Dermis microvascular lymphatic vessel endothelial cell (primary cell): ENCODE measurements at places on chromosomes 3 and 15. TPM values are rescaled to one million over a fixed set of nuclear protein-coding genes. Genes with fewer than 3 reads are reported as not detected.

Gene CACNA1D
- total RNA-seq = not detected in 2 replicates

Gene CLDN16
- not detected in 2 replicates for total RNA-seq

Gene ITIH1
- not detected in 2 replicates for total RNA-seq

Gene C3orf22
- not detected in 2 replicates for total RNA-seq

Gene GOLGA6L10
- total RNA-seq = under 0.01 and 0.51 TPM in 2 replicates

Gene SCAMP2
- 12.3 and 24.3 TPM in 2 replicates for total RNA-seq

GRCh38 chr3:60884005-60884404 is 367.2 kb downstream of the FHIT start:
- no peak for DNase-seq

DNA sequence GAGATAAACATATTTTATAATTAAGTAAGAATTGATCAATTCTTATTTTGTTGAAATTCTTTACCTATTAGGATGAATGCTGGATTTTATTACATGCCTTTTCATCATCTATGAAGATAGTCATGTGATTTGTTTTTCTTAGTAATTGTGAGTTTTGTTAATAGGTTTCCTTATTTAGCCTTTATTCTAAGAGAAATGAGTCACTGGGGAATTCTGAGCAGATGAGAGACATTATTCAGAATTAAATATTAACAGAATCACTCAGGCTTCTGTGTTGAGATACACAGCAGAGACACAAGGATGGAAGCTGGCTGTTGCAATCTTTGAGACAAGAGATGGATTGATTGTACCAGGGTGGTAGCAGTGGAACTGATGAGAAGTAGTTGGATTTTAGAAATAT is 7.4 kb upstream of the ANO10 start:
- no peak for DNase-seq

GRCh38 chr3:100781301-100781700 is 72.0 kb downstream of the TFG start:
- DNase-seq = no peak

- DNase-seq = no peak
Observed at GRCh38 chr15:83430441-83430840, 16.7 kb upstream of the SH3GL3 start.

DNA sequence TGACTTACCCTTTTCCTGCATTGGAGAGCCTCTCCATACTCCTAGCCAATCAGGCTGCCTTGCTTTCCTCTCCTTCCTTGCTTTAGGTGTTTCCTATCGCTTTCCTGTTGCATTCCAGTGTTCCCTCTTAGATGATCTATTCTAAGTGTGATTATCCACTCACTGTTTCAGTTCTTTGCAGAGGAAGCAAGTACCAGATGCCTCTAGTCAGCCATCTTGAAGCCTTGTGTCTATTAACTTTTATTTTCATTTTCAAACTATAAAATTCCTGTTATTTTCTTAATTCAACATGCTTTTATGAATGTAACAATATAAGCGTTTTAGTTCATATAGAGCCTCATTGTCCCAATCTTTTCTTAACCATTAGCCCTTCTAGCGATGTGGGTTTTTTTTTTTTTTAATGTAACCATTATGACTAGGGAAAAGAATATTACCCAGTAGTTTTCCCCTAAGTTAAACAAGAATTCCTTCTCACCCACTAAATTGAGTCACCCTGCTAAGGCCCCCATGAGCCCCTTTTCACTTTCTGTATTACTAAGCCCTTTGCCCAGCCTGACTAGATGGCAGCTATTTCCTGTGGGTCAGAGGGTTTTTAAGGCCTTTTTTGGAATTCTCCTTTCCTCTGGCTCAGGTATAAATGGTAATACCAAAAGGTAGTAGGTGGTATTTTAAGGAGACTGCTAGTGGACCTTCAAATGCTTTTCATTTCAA is 229.4 kb upstream of the CTNNB1 start:
- no peak for DNase-seq

DNA sequence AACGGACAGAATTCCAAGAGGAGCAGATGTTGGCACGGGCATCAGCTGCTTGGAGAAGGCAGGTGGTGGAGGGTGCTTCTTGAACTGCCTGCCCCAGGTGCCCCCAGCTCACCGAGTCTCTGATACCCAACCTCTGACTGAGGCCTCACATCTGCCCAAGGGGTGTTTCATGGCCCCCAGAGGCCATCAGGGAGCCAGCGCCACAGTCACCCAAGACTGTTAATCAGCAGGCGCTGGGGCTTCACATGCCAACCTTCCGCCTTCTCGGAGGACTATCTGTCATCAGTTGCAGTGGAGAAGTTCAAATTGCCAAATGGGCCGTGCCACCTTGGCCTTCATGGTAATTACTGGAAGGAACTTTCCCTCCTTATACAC is 61.9 kb upstream of the SLC6A1 start:
- no peak for DNase-seq

DNA sequence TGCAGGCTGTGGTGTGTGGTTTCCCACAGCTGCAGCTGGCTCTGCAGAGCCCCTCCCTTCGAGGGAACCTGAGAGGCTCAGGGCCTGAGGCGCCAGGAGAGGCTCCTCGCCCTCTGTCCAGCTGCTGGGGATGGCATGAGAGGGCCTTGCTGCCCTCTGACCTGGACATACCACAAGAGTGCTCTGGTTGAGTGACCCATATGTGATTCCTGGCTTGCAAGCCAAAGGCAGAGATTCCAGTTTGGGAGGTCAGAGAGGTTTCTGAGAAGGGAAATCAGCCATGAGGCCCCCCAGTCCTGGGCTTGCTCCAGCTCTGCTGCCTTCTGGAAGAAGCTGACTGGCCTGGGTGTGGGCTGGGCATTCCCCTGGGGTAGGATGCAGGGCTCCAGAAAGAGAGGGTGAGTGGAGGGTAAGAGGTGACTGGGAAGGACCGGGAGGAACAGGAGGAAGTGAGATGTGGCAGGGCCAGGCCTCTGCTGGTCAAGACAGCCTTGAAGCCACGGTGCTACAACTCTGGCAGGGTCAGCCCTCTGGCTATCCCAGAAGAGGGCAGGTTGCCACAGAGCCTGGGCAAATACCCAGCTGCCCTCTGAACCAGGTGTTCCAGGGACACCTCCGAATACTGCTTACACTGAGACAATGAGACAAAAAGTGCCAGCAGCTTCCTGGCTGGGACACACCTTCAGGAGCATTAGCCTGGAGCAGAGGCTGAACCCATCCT is 16.0 kb upstream of the SRP14 start:
- DNase-seq = no peak

DNA sequence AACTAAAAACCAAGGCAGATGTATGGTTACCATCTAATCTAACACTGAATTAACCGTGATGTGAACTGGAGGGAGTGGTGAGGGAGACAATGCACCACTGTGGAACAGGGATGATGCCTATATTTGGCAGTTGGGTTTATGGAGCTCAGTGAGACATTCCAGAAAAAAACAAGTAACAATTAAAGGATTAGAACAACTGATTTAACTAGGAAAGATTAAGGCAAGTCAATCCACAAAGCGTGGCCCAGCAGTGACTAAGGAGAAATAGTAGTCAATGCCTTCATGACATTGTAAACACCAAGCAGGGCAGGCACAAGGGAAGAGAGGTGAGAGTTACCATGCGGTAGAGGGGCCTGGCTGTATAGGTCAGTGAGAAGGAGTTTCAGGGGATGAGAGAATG is 38.1 kb downstream of the CHAC1 start:
- no peak for DNase-seq

GRCh38 chr3:172102123-172102882 is 62.9 kb downstream of the FNDC3B start:
- DNase-seq = no peak

DNA sequence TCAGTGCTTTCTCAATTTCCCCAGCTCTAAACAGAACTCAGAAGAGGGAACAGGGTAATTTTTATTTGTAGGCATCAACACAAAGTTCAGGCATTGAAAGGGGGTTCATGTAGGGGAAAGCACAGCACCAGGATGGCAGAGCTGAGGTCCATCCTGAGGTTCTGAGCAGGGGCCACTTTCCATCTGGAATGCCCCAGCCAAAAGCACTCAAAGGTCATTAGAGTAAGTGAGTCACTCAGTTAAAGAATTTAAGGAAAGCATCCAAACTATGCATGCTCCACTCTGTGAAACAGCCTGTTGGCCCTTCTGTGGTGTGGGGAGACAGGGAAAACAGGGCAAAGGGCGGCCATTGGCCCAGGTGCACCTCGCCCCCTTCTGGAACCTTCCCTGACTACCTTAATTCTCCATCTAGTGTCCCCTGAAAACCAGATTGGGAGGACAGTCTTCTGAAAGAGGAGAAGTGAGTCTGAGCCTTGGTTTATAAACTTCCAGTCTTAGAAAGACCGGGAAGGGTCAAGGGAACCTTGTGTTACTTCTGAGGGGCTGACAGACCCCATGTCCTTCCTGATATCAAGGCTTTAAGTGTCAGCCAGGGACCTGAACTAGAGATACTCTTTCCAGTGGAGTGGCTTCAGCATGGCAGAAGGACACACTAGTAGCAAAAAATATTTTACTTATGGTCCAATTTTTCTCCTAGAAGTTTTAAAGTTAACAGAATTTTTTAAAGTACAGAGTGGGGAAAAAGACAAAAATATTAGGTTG is 133.3 kb downstream of the MYLK start:
- peak; percentile 20 for DNase-seq

DNA sequence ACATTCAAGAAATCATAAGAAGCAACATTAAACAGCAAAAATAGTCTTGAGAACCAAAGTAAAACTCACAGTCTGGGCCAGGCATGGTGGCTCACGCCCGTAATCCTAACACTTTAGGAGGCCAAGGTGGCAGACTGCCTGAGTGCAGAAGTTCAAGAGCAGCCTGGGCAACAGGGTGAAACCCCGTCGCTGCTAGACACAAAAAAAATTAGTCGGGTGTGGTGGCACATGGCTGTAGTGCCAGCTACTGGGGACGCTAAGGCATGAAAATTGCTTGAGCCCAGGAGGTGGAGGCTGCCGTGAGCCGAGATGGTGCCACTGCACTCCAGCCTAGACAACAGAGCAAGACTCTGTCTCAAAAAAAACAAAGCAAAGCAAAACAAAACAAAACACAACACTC is 117.7 kb upstream of the GOLGA6L6 start:
- no peak for DNase-seq

DNA sequence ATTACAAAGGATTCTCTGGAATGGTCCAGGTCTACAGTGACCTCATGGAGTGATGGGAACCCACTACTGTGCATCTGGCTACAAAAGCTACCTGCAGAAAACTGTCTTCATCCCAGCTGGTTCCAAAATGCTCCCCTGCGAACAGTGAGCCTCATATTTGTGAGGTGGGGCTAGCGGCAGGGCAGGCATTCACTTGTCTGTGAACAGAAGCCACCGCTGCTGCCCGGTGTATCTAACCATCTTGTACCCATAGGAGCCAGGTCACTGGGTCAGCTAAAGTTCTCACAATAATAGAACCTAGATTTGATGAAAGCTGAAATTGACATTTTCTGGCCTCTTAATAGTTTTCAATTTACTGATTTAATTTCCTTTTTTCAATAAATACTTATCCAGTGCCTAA is 150.7 kb downstream of the KLF13 start:
- DNase-seq = no peak

GRCh38 chr3:31942446-31942845 is 38.6 kb downstream of the OSBPL10 start:
- no peak for DNase-seq

DNA sequence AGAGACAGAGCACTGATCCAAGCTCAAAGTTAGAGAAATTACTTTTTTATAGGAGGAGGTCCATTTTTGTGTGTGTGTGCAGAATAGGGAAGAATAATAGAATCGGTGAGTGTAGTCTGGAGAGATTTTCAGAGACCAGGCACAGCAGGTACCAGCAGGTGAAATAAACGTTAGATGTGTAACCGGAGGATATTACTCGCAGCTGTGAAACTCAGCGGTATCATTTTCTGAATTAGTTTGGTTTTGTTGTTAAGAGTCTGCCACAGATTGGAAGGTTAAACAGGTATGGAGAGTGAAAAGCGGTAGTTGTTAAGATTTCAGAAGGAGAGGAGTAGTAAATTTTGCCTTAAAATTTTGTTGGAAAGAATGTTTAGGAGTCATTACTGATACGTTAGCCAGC is 69.9 kb downstream of the RGMA start:
- no peak for DNase-seq

DNA sequence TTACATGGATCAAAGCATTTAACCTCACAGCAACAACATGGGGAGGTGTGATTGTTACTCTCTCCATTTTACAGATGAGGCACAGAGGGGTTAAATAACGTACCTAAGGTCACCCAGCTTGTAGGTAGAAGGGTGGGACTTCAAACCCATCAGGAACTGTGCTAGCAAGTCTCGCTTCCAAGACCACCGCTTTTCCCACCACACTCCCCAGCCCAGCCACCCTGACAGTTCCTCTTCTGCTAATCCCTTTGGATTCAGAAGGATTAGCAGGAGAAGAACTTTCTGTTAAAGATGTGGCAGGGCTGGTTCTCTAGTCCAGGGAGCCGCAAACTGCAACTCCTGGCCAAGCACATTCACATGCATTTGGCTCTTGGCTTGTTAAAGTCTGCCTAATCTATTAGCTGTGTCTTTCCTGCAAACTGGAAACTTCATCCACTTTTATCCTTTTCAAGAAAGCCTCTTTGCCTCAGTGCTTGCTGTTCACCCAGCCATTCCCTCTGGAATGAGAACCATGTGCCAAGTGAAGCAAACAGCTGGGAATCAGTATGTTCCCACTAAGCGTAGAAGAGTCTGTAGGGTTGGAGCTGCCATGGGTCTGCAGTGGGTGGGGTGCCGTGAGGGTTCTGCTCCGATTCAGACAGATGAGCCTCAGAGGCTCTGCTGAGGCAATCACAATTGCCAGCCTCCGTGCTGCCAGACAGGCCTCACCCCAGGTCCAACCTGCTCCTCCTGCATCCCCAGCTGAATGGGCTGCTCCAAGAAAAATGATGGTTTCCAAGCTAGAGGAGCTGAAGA is 44.6 kb downstream of the POMGNT2 start:
- no peak for DNase-seq

DNA sequence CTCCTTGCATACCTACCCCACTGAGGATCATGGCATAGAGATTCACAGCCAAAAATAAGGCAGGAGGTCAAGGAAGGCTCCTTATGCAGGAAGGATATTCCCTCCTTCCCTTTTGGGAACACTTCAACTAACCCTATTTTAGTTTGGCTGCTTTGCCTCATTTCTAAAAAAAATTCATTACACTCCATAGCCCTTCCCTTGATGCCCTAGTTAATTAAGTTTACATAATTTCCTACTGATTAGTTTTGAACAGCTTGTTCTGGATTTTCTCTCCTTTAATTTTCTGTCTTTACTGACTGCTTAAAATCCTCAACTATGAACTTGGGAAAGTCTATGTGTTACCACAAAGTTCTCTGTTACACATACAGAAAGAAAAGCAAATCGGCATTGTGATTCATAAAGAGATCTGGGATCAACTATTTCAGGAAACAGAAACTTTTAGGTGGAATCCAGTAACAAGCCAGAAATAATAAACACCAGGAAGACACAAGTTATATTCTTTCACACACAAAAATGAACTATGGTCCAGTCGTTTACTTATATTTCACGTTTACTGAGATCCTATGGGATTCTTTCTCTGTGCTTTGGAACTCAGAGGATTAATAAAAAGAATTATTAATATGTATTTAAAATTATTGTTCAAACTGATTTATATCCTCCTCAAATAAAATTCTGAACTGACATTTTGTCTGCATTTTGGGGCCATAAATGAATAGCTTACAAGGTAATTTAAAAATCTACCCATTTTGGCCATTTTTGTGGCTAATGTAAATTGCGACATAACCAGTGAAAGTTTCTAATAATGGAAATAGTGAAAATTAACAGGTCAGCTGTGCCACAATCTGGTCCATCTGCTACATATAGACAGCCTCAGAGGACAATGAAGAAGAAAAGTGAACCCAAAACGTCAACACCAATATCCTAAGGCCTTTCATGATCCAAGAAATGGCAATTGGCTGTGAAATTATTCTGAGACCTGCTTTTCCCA is 113.8 kb downstream of the FRMD5 start:
- peak; percentile 72 for DNase-seq

- DNase-seq = no peak
Observed at GRCh38 chr3:71186801-71187200, 396.7 kb downstream of the FOXP1 start.

GRCh38 chr3:95350049-95350448 is 1287.2 kb downstream of the NSUN3 start:
- DNase-seq = no peak
